Karpas-422 (cell line): ENCODE measurements at places on chromosomes 5 and 9.

DNA sequence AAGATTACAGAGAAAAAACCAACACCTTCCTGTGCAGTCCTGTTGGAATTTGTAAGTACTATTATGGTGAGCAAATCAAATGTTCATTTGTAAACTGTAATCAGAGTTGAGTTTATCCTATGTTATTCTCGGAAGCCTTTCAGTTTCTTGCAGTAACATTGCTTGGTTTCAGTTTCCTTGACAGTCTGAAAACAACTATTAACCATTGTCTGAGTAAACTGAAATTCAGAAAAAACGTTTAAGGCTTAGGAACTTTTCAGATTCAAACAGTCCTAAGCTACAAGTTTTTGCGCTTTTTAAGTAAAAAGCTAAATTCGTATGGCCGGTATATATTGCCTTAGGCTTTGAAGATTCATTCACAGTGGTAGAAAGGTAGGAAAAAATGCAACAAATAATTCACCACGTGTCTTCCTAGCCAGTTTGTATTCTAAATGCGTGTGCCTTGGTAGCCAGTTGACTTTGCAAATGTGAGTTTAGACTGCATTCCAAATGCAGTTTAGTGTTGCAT lies 2.5 kb downstream of the GPBP1 start:
- DNase-seq = no peak

DNA sequence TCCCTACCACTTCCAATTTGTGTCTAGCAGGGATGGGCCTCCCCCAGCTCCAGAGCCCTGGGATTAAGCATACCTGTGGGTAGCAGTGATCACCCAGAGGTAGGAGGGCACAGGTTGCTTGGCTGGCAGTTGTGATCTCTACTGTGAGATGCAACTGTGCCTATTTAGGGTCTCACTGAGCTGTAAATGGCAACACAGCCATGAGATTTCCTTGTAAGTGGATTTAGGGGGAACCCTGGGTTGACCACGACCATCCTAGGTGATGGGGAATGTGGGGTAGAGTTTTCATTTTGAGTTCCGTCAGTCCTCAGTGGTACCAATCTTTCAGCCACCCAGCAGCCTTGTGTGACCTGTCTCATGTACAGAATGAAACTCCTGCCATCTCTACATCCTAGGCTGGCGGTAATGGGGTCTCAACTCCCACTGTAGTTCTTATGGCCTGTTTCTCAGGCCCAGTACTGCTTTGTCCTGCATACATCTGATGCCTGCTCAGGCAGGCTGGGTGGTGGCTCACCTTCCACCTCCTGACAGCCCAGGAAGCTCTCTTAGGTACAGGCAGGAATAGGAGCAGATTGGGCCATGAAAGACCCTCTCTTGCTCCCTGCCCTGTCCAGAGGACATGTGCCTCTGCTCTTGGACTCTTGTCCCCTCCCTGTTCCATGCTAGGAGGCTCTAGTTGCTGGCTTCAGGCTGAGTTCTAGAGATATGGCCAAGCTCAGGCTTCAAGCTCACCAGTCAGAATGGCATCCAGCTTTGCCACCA lies 8.1 kb downstream of the HNRNPAB start:
- peak; percentile 61 for DNase-seq

GRCh38 chr9:13567833-13568232 lies 288.3 kb upstream of the MPDZ start:
- no peak for DNase-seq

- DNase-seq = peak; percentile 31
These were observed 14.3 kb downstream of the MOCS2 start for GRCh38 chr5:53095217-53095616.

DNA sequence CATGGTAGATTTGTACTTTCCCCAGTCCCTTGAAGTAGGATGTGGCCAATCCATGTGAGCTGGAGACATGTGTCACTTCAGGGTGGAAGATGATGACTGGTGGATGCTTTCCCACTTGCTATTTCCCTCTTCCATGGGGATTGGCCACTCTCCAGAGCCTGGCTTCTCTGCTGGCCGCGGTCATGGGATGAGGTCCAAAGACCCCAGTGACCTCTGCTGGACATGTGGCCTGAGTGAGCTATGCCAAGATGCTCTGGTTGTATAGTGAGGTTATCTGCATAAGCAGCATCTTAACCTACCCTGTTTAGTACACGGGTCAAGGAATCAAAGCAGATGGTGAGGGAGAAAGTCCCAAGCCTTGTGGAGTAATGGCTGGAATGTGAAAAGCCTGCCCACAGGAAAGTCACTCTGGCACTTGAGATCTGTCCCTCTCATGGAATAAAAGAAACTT lies 47.1 kb downstream of the SH3PXD2B start:
- no peak for DNase-seq

- DNase-seq = no peak
These were observed 106.5 kb upstream of the PRRC1 start for GRCh38 chr5:127410959-127411358.

- no peak for DNase-seq
These were observed 232.4 kb upstream of the GAS1 start for GRCh38 chr9:87179553-87180340.

- no peak for DNase-seq
These were observed 234.1 kb upstream of the DMRT1 start for GRCh38 chr9:607417-607816.

- DNase-seq = no peak
These were observed 1024.8 kb downstream of the TLE1 start for GRCh38 chr9:80664327-80665210.

GRCh38 chr5:168301593-168302390 lies 10.3 kb downstream of the WWC1 start:
- DNase-seq = no peak

DNA sequence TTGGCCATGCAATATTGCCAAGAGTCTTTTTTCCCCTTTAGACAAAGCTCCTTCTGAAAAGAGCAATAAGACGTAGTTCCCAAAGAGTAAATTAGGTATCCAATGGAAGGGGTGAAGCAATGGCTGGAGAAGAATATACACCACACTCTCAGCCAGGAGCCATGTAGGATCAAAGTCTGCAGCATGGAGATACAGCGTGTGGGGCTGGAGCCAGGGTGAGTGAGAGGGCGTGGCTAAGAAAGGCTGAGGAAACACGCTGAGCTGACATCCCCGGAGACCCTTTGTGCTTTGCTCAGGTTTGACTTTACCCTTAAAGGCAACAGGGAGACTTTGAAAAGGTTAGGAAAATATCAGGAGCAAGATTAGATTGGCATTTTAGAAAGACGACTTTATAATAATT lies 87.1 kb upstream of the ELL2 start:
- no peak for DNase-seq

DNA sequence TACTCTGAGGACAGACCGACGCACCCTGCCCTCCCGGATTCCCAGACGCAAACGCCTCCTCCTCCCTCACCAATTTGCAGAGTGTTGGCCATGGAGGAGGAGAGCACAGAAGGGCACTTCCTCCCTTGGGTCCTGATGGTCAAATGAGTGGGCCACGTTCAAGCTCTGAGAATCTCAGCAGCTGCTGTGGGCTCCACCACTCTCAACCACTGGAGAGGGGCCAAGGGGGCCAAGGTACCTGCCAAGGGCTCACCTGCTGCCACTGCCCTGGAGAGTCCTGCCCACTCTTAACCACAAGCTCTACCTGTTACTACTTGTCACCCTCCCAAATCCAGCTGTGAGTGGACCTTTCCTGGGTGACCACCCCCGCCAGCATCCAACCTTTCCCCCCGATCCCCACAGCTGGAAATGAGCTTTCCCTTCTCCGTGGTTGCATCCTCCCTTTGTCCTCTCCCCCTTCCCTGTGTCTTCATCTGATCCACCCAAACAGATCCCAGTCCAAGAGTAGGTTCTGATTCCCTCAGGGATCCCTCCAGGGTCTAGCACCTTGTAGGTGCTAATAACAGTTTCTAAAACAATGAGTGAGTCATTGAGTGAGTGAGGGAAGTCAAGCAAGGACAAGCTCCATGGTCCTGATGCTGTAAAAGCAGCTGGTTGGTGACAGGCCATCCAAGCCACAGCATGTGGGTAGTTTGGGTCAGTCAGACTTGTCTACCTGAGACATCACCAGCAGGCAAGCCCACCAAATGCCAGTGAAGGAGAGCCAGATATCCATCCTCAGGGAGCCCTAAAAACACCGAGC lies 69.7 kb downstream of the FAM114A2 start:
- DNase-seq = no peak

- no peak for DNase-seq
These were observed 44.8 kb downstream of the LIX1 start for GRCh38 chr5:97097326-97098230.

GRCh38 chr9:87309236-87309635 lies 188.4 kb upstream of the DAPK1 start:
- DNase-seq = no peak

DNA sequence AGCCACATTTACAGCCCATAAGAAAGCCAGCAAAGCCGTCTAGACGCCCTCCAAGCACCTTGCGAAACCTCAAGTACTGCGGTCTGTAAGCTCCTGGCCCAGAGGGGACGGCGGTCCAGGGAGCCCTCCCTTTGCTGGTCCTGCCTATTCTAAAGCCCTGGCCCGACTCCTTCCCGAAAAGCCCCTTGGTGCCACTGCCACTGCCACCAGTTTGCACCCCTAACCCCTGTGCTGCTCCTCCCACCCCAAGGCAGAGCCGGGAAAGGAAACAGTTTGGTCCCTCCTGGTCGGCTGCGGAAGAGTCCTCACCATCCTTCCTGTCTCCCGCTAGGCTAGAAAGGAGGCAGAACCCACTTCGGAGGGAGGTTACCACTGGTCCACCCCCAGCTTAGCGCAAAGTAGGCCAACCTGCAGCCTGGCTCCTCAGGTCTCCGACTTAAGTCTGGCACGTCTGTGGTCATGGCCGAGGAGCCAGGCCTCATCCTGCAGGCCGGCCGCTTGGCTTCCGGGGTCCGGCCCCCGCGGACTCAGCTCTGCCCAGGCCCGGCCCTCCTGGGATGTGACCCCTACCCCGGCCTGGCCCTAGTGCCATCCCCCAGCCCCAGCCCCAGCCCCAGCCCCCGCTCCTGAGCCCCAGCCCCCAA lies 916 bp downstream of the TOR1A start:
- DNase-seq = peak; percentile 67

- DNase-seq = peak; percentile 82
These were observed 11.7 kb downstream of the NIPAL4 start for GRCh38 chr5:157471709-157472108.

GRCh38 chr5:68484307-68485068 lies 268.9 kb downstream of the PIK3R1 start:
- no peak for DNase-seq

DNA sequence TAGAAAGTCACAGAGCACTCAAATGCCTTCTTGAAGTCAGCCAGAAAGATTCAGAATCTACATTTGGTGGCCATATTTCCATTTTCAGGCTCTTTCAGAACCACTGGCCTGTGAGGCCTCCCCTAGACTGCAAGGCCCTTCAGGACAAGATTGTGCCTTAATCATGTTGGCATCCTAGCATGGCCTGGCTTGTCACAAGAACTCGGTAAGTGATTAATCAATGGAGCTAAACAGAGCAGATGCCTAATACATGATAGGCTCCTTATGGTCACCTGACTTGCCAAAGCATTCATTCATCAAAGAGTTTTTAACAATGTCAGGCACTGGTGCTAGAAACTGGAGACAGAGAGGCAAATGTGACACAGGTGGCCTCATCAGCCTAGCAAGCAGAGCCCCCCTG lies 70.3 kb downstream of the PGM5 start:
- no peak for DNase-seq

GRCh38 chr5:119037496-119038215 lies 33.2 kb upstream of the DMXL1 start:
- DNase-seq = no peak

GRCh38 chr5:117679046-117679445 lies 1104.4 kb upstream of the SEMA6A start:
- DNase-seq = no peak

DNA sequence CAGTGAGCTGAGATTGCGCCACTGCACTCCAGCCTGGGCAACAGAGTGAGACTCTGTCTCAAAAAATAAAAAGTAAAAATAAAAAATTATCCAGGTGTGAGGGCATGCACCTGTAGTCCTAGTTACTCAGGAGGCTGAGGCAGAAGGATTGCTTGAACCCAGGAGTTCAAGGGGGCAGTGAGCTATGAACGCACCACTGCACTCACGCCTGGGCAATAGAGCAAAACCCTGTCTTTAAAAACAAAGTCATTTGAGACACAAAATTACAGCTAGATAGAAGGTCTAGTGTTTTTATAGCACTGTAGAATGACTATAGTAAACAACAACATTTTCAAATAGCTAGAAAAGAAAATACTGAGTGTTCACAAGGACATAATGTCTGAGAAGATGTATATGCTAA lies 16.4 kb downstream of the IL4 start:
- no peak for DNase-seq

DNA sequence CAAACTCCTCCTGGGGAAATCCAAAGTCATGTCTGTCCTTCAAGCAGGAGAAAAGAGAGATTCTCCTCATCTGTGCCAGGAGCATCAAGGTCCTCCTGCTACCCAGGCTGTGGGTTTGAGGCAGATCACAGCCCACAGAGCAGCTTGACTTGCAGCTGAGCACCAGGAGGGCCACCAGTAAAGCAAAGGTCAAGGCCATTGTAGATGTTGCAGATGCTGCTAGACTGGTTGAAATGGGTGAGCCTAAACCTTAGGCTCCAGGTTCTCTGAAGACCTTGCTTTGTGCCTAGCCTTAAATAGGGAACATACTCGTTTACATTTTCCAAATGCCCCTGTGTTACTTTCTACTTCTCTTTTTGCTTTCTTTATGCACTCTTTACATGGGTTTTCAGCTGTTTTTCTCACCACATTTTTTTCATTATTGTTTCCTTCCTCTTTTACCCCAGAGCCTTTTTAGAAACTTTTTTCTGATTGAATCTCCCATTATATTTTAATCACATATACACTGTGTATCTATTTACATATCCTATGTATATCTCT lies at the start of gene IFNA2:
IFNA2 (minus strand) TSS at position 268 of the 540 bp plus-strand sequence; CDS start at position 199, 69 bp downstream.
- peak; percentile 41 for DNase-seq

- DNase-seq = no peak
These were observed 122.4 kb upstream of the NMUR2 start for GRCh38 chr5:152527358-152528052.

DNA sequence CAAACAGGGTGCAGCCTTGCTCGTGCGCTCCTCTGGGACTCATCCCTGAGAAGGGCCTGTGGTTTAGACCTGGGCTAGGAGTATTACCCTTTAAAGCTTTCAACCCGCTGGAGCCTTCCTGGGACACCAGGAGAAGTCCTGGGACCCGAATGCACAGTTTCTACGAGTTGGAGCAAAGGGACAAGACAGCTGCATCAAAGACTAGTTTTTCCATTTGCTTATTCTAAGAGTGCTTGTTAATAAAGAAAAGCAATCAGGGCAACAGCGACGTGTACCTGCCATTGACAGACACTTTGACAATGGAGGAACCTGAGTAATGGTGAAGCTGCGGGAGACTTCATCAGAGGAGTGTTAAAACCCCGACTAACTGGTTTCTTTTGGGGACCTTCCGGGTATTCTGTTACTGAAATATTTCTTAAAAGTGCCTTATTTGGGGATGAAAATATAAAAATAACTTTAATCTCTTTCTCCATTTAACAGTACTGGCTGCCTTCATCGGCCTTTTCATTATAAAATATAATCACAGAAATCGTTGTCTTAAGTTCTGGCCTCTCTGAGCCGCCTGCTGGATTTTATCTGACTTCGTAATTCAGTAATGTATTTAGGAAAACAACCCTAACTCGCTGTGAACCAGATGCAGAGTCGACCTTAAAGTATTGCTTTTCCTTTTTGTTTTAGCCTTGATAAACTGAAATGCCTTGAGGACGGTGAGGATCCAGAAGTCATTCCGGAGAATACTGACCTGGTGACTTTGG lies 732 bp downstream of the SNAPC3 start:
- peak; percentile 67 for DNase-seq

- DNase-seq = no peak
These were observed 842 bp downstream of the MUSK start for GRCh38 chr9:110669433-110669832.

GRCh38 chr5:69341520-69342161 lies 9.0 kb upstream of the CCDC125 start:
- no peak for DNase-seq

GRCh38 chr9:3989915-3990314 lies 310.0 kb downstream of the GLIS3 start:
- no peak for DNase-seq
